ENCODE measurements at places on chromosomes 3 and 15.
A peak's percentile ranks its signal among the peaks of the same experiment; 100 is the strongest.

DNA sequence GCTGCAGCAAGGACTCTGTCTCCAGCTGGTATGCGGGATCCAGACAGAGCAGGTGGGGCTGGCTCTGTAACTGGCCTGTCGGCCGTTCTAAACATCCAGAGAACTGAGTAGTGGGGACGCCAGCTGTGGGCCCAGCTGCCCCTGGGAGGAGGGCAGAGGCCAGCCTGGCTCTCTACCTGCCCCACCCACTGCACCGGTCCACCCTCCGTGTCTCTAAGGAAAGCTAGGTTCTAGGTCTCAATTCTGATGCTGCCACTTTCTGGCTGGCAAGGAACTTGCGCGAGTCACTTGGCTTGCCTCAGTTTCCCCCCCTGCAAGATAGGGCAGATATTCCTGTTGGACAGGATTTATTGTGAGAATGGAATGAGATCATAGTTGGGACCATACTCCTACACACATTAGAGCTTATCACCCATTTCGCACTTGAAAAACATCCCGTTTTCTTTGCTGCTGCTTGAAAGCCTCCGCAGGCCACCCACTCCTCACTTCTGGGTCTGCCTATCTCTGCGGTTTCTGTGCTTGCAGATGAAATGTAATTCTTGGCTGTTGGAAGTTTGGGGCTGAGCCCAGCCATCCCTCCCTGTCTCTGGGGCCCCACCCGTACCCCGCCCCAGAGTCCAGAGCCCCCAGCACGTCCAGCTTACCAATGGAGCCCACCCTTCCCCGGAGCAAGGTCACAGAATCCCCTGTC is 65.8 kb downstream of the IQSEC1 start:
- DNase-seq: no peak

DNA sequence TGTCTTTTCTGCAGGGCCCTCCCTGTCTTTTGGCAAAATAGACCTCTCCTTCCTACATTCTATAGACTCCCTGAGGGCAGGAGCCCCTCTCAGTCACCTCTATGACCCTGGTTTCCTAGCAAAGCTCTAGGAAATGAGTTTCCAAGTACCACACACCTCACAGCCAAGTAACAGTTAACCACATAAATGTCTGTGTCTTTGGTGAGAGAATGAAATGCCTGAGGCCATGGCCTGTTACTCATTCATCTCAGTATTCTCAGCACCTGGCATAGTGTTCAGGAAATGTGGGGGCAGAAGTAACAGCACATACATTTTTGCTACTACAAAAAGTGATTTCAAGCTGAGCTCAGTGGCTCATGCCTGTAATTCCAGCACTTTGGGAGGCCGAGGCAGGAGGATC is 21.0 kb downstream of the RFT1 start:
- no peak for DNase-seq

GRCh38 chr3:132606085-132606484 is 9.0 kb downstream of the ACKR4 start:
- DNase-seq: no peak

- no peak for DNase-seq
Observed at GRCh38 chr3:156307704-156308103, 187.3 kb downstream of the KCNAB1 start.

DNA sequence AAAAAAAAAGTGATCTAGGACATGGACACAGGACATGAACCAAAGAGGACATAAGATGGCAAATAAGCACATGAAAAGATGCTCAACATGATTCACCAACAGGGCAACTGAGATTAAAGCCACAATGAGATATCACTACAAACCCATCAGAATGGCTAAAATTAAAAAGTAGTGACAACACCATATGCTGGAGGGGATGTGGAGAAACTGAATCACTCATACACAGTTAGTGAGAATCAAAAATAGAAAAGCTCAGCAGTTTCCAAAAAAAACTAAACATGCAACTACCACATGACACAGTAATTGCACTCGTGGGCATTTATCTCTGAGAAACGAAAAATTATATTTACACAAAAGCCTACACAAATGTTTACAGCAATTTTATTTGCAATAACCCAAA is 27.9 kb upstream of the ACKR4 start:
- DNase-seq: no peak

- no peak for DNase-seq
Observed at GRCh38 chr3:89488800-89489580, 381.6 kb downstream of the EPHA3 start.

GRCh38 chr3:1190569-1190968 is 97.7 kb downstream of the CNTN6 start:
- DNase-seq: no peak

- DNase-seq: no peak
Observed at GRCh38 chr3:16448639-16449070, 64.8 kb downstream of the RFTN1 start.

GRCh38 chr3:141854599-141854998 is 21.8 kb upstream of the ATP1B3 start:
- DNase-seq: no peak

DNA sequence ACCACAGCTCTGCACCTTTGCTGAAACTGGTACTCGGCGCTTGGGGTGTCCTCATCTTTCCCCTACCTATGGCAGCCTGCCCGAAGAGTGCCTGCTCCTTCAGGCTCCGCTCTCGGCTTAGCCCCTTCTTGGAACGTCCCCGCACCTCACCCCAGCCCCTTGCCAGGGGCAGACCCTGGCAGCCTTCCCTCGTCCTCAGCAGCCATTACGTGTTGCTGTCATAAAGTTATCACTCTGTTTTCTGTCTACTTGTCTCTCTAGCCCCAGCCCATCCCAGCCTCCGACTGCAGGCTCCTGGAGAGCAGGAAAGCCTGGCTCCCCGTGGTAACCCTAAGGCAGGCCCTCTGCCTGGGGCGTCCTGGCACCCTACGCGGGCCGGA is 5.1 kb upstream of the BAHD1 start:
- DNase-seq: no peak

- DNase-seq: peak; percentile 21
Observed at GRCh38 chr3:153165261-153165681, 3.2 kb downstream of the RAP2B start.

- no peak for DNase-seq
Observed at GRCh38 chr15:101114166-101114565, 137.7 kb downstream of the CHSY1 start.

GRCh38 chr15:42215913-42216829 is 8.1 kb upstream of the VPS39 start:
- DNase-seq: no peak
